Breast epithelium (tissue), 4 donors: ENCODE measurements at places on chromosomes 13 and 19.
A peak's percentile ranks its signal among the peaks of the same experiment; 100 is the strongest.

DNA sequence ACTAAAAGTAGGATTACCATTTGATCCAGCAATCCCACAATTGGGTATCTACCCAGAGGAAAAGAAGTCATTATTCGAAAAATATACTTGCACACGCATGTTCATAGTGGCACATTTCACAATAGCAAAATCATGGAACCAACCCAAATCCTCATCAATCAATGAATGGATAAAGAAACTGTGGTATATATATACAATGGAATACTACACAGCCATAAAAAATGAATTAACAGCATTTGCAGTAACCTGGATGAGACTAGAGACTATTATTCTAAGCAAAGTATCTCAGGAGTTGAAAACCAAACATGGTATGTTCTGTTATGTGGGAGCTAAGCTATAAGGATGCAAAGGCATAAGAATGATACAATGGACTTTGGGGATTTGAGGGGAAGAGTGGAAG lies 3.0 kb downstream of the ZNF708 start:
- DNase-seq = no peak

DNA sequence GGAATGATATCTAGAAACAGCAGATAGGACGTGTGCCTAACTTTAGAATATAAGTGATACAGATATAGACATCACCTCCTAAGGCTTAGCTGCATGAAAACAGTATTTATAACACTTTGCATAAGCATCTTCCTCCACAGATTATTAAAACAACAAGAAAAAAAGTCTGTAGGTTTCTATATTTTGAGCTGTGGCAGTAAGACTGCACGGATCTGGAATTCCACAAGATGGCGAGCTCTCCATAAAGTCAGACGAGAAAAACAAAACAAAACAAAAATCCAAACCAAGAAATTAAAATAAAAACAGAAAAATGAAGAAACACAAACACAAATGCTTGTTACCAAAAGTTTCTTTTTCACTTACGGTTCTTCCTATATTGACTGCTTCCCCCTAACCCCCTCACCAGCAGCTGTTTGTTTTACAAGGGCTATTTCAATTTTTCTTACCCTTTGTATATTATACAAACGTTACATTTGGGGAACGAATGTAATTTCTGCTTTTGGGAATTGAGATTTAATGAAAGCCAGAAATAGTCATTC lies 285.8 kb downstream of the MYO16 start:
- no peak for DNase-seq

GRCh38 chr19:47231215-47232054 lies 436 bp upstream of the BBC3 start:
- DNase-seq = peak; percentile 83

DNA sequence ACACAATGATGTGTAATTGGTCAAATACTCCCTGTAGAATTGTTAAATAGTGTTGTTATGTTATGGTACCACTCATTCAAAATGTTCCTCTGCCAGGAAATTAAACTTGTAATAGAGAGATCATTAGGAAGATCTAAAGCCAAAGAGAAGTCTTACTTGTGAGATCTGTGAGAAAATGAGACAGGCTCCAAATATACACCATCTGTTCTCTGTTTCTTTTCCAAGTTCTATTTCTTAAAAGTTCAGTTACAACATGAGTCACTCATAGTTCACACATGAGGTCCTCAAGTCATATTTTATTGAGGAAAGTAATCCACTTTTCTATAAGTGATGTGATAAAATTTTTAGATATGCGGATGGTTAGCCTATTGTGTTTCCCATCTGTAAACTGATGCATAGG lies 1038.1 kb upstream of the PRR20A start:
- no peak for DNase-seq

DNA sequence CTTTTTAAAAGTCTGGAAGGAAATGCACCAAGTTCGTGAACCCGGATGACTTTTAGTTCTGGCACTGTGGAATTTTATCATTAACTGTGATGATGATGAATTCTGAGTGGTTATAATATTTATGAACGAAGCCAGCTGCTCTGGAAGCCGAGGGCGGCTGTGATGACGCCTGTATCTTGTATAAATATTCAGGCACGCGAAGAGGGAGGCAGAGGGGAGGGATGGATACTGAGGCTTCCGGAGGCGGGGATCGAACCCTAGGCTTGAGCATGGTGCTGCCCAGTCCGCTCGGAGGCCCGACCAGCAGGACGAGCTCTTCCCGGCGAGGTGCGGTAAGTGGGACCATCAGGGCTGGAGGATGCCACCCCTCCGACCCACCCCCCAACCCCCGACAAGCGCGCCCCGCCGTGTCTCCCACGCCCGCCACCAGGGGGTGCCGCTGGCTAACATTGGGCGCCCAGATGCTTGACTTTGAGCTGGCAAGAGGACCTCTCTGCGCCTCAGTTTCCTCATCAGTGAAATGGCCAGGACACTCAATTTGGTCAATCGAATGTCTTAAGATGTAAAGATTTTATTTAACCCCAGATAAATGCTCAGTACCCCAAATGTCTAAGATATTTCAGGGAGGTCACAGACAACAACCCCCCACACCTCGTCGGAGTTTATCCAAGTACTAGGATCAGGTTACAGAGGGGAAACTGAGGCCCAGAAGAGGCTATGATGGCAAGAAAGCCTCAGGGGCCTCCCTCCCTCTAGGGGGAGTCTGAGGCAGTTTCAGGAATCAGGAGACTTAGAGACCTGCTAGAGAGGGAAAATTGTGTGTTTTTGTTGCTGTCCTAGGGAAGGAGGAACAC lies 4.5 kb upstream of the RAB3A start:
- no peak for DNase-seq

- no peak for DNase-seq
Observed at GRCh38 chr19:45115809-45116615, 23.0 kb downstream of the PPP1R37 start.

GRCh38 chr19:14544977-14545715 lies 15.8 kb downstream of the TECR start:
- peak; percentile 75 for DNase-seq

GRCh38 chr13:74816737-74817136 lies 665.2 kb downstream of the TBC1D4 start:
- no peak for DNase-seq

GRCh38 chr19:39412867-39413271 lies 400 bp downstream of the PLEKHG2 start:
- no peak for DNase-seq

- DNase-seq = no peak
Observed at GRCh38 chr13:73054712-73055111, 4.1 kb upstream of the KLF5 start.

DNA sequence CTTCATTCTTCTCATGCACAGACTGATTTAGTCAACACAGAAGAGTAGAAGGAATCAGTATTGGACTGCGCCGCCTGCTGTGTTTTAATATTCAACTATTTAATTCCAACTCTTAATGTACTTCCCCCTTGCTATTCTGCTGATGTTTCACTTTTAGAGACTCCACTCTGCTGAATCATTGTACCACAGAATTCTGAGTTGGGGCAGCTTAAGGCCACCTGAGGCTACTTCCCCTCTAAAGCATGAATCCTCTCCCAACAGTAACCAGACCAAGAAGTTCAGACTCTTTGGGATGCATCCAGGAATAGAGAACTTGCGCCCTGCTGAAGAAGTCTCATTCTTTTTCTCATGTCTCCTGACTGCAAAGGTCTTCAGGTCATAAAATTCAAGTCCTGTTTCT lies 708.8 kb downstream of the UQCRFS1 start:
- DNase-seq = no peak

- no peak for DNase-seq
Observed at GRCh38 chr19:6529937-6530385, 865 bp upstream of the TNFSF9 start.

DNA sequence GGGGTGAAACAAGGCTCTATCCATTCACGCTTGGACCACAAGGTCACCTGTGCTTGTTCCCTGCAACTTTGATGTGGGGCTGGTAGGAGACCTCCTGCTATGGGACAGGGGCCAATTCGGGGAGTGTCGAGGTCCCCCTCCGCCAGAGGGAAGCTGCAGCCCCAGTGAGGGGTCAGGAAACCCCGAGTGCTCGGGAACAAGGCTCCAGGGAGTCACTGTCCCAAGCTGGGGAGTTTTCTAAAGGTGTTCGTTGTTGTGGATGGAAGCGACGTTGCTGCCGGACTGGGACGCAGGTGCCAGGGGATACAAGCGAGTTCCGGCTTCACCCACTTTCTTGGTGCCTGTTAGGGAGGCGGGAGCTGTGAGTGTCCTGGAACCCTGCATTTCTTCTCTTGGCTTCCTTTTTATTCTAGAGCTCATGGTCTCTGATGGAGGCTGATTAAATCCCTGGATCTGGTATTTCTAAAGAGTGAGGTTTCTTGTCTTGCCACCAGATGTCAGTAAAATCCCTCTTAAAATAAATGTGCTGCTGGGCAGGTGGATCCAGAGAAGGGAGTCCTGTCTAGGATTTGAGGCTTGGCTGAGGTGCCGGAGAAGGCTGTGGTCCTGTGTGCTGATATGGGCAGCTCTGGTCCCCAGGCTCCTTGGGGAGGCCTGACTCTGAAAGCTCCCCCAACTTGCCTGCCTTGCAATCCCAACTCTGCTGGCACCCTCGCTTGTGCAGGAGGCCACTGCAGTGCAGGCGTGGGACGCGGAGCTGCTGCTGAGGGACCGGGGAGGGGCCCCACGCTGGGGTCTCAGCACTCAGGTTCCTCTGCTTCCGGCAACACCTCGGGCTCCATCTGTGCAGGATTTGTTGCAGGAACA lies 153.9 kb downstream of the TEX29 start:
- DNase-seq = no peak

DNA sequence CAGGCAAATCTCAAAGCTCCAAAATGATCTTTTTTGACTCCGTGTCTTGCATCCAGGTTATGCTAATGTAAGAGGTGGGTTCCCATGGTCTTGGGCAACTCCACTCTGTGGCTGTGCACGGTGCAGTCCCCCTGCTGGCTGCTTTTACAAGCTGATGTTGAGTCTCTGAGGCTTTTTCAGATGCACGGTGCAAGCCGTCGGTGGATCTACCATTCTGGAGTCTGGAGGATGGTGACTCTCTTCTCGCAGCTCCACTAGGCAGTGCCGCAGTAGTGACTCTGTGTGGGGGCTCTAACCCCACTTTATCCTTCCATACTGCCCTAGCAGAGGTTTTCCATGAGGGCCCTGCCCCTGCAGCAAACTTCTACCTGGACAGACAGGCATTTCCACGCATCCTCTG lies 266.8 kb upstream of the GPC6 start:
- DNase-seq = no peak

GRCh38 chr19:29658221-29658991 lies 6.9 kb upstream of the PLEKHF1 start:
- no peak for DNase-seq

- DNase-seq = no peak
Observed at GRCh38 chr13:66102864-66103263, 1127.3 kb downstream of the PCDH9 start.

DNA sequence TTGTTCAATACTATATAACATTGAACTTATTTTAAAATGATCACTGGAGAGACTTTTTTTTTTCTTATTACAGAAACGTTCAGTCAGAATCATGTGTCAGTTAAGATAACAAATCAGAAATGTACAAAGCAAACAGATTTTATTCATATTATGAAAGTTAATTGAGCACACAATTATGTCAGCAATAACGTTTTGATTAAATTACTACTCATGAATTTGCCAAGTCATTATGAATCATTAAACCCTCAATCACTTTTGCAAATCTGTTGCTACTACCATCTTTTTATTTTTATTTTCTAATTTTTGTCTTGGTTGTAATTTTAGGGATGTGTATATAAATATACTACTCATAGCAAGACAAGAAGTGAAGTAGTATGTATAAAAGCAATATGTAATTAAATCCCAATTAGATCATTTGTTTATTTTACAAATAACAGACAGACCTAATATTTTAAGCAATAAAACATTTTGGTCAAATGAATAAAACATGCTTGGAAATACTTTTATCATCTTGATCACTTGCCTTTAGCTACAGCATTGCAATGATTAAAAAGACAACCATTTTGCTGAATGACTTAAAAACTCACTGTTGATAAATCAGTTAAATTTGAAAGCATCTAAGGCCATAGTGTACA lies 893.4 kb upstream of the MIR17HG start:
- no peak for DNase-seq

GRCh38 chr13:52669677-52670076 lies 17.0 kb downstream of the SUGT1 start:
- DNase-seq = no peak

DNA sequence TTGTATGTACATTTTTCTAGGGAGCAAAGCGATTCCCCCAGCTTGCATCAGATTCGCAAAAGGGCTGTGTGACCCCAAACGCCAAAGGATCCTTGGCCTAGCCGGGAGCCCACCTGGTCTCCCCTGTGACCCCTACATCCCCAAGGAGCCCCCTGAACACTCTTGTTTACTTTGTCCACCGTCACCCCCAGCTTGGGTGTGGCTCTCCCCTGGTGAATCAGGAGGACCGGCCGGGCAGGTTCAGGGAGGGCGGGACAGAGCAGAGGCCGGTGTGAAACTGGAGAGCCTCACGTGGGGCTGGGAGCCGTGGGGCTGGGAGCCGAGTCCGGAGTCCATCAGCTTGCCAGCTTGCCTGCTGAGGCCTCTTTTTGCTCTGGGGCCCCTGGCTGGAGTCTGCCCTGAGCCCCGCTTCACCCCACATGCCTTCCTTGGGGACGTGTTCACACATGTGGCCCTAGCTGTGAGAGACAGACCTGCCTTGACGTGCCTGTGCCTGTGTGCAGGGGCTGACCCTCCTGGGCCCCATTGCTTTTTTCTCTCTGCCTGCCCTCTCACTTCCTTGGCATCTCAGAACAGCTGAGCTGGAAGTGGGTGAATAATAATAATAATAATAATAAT lies 2.0 kb downstream of the ITPKC start:
- DNase-seq = peak; percentile 89

- no peak for DNase-seq
Observed at GRCh38 chr13:66567899-66568612, 662.1 kb downstream of the PCDH9 start.

- DNase-seq = peak; percentile 74
Observed at GRCh38 chr13:80399340-80400163, 58.6 kb upstream of the SPRY2 start.

- DNase-seq = no peak
Observed at GRCh38 chr13:97413694-97414093, 20.3 kb upstream of the RAP2A start.

DNA sequence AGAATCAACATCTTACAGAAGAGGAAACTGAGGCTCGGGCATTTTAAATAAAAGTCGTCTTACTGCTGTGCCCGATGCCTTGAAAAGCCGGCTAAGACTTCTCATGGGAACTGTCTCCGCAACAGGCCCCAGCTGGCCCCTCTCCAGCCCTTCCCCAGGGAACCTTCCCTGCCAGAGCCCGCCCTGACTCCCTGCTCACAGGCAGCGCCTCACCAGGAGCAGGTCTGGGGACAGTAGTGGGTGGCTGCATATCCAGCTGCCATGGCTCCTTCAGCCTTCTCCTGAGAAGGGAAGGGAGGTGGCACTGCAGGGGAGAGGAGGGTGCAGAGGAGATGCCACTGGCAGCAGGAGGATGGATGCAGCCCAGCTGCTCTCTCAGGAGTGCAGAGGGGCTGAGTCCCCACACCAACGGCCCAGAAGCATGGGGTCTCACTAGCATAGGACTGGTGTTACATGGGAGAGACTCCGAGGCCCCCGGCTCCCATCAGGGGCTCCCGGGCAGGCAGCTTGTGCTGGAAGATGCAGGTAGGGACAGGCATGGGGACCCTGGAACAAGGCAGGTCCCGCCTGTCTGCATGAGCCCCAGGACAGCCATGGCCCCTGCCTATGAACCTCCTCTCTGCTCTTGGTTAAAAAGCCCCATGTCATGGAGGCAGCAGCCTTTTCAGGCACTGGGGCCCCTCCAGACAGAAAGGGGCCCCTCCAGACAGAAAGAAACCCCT lies 216.4 kb upstream of the SGCG start:
- DNase-seq = no peak

GRCh38 chr13:113816946-113817859 lies 46.7 kb downstream of the GAS6 start:
- DNase-seq = peak; percentile 94
